Endodermal cell (in vitro differentiated cells): ENCODE measurements at places on chromosomes 7 and 10. TPM values are rescaled to one million over a fixed set of nuclear protein-coding genes. Genes with fewer than 3 reads are reported as not detected.

The ARL4A gene
- 12.5 to 19.1 TPM (median 19.0 TPM) in 3 replicates for total RNA-seq

GRCh38 chr7:40915071-40915470 lies 780.3 kb downstream of the SUGCT start:
- DNase-seq, result no peak

DNA sequence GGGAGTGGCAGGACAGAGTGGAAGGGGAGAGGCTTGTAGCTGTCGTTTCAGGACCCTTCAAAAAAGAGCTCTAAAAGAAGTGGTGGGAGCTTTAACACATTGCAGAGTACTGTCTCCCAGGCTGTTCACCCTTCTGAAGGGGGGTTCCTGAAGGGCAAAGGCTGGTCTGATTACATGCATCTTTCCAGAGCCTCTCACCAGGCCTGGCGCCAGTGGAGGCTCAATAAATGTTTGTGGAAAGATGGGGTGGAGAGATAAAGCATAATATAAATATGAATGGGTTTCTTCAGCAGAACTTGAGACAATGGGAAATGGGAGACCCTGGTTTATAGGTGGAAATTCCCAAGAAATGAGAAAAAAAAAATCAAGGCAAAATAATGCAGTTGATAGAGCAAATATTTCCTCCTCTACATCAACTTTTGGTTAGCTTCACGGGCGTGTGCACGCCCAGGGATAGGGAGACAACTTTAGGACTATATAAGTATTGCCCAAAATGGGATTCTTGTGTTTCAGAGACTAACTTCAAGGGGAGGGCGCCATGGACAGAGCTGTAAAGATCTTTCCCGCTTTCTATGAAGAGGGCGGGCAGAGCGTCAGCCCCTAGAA lies 613 bp upstream of the BUB3 start:
- no peak for DNase-seq

The DRGX gene
- not detected in 3 replicates for total RNA-seq

The VAX1 gene
- total RNA-seq, result 3.2 and 4.0 TPM in 2 replicates

GRCh38 chr7:147418966-147419365 lies 1171.6 kb upstream of the C7orf33 start:
- DNase-seq, result peak; percentile 56

The KCNH2 gene
- 1.1 and 1.7 TPM in 2 replicates for total RNA-seq

DNA sequence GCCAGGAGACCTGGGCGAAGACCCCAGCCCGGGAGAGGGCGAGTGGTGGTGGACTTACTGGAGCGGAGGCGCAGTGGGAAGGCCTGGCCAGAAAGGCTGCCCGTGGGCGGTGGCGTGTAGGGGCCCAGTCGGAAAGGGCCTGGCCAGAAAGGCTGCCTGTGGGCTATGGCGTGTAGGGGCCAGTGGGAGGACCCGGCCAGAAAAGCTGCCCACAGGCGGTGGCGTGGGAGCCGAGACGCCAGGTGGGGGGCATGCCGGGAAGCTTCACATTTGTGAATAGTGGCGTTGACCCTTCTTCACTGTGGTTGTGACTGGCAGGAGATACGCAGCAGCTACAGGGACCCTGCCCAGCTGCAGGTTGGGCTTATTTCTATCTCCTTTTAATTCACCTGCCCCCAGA lies 72.9 kb downstream of the DYNC2I1 start:
- no peak for DNase-seq

DNA sequence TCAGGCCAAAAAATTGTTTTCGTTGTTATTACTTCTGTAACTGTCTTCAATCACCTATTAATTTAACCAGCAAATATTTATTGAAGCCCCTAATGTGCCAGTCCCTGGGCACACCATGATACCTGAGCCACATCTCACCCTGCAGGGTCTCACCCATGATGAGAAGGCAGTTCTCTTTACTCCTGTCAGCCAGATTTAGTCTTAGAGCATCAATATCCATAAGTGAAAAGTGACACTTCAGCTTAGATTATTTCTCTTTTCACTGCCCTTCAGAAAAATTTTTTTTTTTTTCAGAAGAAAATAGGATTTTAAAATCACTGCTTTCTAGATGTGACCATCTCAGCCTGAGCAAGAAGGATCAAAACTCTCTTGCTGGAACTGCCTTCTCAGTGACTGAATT lies 258.6 kb upstream of the NFE2L3 start:
- DNase-seq, result no peak

- no peak for DNase-seq
Observed at GRCh38 chr10:76302961-76303630, 871.7 kb downstream of the LRMDA start.

DNA sequence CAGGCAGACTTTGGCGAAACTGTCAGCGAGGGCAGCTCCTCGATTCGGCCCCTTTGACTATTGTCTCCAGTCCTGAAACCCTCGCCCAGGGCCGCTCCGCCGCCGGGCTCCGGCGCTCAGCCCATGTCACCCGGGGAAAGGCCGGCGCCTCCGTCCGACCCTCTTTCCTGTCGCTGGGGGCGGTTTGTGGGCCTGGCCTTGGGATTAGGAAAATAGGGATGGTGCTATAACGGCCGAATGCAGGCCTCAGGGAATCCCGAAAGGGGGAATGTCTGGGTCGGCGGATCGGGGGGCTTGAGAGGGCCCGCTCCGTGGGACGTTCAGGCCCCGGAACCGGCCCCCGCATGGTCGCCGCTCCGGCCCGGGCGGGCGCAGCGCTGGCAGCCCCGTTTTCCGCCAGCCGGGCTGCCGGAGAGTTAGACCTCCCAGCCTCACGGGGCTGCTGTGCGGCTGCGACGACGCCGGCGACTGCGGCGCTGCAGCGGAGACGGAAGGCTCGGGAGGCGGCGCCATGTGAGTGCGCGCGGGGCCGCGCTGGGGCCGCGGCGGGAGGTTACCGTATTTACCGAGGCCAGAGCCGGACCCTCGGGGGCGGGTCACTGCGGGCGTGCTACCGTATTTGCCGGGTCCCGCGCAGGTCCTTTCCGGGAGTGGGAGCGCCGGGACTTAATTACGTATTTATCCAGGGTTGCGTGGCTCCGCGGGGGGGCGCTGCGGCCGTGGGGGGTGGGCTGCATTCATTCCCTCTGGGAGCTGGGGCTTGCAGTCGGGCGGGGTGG lies 25.9 kb downstream of the ZNF775 start:
- peak; percentile 94 for DNase-seq

The LEP gene
- not detected in 3 replicates for total RNA-seq

The KEL gene
- total RNA-seq, result 71.3 and 79.4 TPM in 2 replicates

- no peak for DNase-seq
Observed at GRCh38 chr7:90690159-90690858, 94.2 kb downstream of the CDK14 start.

- no peak for DNase-seq
Observed at GRCh38 chr7:81272176-81272575, 353.3 kb upstream of the SEMA3C start.

DNA sequence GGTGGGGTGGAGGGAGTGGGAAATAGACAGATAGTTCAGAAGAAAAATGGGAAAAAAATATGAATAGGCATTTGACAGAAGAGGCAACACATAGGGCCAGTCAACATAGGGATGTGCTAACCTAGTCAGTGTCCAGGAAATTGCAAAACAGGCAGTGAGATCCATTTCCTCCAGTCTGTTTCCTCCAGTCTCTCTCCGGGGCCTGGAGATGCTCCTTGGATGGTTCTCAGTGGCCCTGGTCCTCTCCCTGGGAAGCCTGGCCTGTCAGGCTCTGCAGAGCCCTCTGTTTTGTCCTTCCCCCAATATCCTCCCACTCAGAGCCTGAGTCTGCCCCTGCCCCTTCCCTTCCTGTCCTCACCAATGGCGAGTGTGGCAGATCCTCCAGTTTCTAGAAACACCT lies 52.6 kb downstream of the SYPL1 start:
- DNase-seq, result no peak

GRCh38 chr10:101840102-101840684 lies 3.4 kb downstream of the KCNIP2 start:
- peak; percentile 69 for DNase-seq

DNA sequence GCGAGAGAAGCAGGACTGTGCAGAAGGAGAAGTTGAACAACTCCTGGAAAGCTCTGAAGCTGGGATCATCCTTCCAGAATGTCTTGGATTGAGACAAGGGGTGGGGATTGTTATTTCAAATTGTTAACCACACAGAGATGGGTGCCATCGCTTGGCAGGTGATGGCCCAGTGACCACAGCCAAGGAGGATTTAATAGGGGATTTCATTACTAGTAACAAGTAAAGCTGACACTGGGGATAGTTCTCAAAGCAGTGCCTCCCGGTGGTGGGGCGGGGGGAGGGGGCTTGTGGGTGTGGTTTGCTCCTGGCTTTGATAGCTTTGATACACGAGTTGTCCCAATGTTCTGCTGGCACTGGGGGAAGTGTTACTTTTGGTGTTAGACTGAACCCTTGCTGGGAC lies 59.2 kb downstream of the ZNF503 start:
- no peak for DNase-seq

The PODXL gene
- 701 to 767 TPM (median 717 TPM) in 3 replicates for total RNA-seq
